ENCODE measurements at places on chromosomes 11 and 22. TPM values are rescaled to one million over a fixed set of nuclear protein-coding genes. Genes with fewer than 3 reads are reported as not detected.

Gene FGF4
- not detected for total RNA-seq

GRCh38 chr11:118060869-118061268 is 16.0 kb upstream of the TMPRSS4 start:
- DNase-seq: no peak

Gene TRIM48
- total RNA-seq: not detected

DNA sequence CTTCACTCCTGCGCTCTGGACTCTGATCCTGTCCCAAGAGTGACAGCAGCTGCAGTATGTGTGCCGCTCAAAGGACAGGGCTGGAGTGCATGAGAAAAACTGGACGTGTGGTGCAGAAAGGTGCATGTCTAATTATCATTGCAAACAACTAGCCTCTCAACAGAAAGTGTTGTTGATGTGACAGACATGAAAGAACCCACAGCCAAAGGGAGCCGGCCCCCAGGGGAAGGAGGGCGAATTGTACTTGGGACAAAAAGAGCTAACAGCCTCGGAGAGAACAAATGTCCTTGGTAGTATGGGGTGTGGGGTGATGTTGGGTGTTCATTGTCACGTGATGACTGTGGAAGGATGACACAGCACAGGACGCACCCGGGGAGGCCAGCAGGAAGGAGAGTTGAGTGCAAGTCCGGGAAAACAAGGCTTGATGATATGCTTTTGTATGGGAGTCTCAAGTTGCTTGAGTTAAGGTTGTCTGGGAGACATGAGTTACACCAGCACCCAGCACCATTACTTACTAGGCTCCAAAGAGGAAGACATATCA is 325.5 kb downstream of the NTM start:
- no peak for DNase-seq

GRCh38 chr11:1877211-1878136 is 14.2 kb downstream of the PRR33 start:
- DNase-seq: no peak

- no peak for DNase-seq
Observed at GRCh38 chr22:44344407-44344806, 31.7 kb upstream of the SHISAL1 start.

DNA sequence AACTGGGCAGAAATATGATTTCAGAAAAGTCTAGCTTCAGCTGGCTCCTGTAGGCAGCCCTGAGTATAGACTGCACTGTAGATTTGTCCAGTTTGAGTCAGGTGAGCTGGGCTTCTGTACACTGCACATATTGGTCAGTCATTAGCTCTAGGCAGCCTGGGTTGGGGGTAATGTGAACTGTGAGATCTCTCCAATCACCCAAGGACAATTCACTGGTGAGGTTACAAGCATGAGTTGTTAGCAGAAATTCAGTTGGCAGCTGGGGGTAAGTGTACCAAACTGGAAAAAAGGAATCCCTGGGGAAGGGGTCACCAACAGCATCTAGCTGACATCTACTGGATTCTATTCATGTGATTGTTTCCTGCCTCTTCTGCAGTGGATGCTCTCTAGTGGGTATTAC is 39.7 kb downstream of the MRGPRX2 start:
- no peak for DNase-seq

- no peak for DNase-seq
Observed at GRCh38 chr11:33574331-33574730, 126.3 kb downstream of the C11orf91 start.

Gene CSNK2A3
- 0.46 TPM for total RNA-seq

DNA sequence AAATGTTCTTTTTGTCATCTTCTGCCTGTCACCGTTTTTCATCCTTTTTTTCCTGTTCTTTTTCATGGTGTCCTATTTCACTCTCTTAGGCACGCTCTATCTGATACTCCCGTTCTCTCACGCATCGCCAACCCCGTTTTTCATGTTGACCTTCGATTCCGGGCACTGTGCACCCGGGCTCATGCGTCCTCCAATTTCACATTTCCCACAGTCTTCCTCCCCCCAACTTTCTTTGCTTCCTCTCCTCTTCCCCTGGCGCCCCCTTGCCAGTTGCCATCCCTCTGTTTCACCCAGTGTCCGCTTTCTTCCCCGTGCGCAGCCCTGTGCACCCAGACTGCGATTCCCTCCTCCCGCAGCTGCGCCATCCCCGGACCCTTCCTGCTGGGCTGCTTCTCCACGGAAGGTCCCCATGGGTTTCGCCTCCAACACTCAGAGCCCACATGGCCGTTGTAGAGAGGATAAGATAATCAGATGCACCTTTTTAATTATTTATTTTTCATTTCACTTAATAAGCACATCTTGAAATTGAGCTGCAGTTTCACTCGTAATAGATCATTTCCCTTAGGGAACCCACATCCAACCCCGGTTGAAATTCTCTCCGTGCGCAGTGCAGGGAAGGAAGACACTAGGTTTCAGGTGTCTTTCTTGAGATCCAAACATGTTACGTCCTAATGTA is 791.1 kb downstream of the NTM start:
- no peak for DNase-seq

Gene DERL3
- total RNA-seq: 1.6 TPM

DNA sequence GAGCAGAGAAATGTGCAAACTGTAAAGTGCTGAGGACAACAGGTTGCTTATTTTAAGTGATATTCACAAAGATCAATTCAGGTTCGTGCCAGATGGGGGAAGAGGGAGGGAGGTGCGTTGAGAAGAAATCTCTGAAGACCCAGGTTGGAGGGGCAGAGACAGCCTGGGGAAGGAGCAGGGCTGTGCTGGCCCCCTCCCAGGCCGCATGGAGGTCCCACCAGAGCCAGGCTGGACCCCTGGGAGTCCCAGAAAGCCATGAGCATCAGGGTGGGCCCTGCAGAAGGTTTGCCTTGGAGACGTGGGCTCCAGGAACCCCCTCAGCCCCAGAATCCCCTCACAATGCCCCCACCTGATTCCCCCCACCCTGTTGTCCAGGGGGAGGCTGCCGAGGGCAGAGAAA is 47.4 kb downstream of the IGLL1 start:
- DNase-seq: no peak

GRCh38 chr11:110565357-110566336 is 135.9 kb downstream of the FDX1 start:
- no peak for DNase-seq

DNA sequence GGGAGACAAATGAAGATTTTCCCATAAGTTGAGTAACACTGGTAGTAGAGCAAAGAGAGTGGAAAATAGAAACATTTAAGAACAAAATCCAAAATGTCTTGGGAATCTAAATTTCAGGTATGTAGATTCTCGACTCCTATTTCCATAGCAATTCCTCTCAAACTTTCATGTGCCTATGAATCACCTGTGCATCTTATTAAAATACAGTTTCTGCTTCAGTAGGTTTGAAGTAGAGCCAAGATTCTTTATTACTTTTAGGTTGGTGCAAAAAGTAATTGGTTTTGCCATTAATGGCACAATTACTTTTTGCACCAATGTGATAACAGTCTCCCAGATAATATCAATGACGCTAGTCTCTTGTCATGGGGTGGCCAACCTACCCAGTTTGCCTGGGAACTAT is 115.3 kb upstream of the SLC5A12 start:
- DNase-seq: no peak

Data from naive thymus-derived CD4-positive, alpha-beta T cell (primary cell).